ENCODE measurements at places on chromosomes 12 and 14. TPM values are rescaled to one million over a fixed set of nuclear protein-coding genes. Genes with fewer than 3 reads are reported as not detected.
A peak's percentile ranks its signal among the peaks of the same experiment; 100 is the strongest.

DNA sequence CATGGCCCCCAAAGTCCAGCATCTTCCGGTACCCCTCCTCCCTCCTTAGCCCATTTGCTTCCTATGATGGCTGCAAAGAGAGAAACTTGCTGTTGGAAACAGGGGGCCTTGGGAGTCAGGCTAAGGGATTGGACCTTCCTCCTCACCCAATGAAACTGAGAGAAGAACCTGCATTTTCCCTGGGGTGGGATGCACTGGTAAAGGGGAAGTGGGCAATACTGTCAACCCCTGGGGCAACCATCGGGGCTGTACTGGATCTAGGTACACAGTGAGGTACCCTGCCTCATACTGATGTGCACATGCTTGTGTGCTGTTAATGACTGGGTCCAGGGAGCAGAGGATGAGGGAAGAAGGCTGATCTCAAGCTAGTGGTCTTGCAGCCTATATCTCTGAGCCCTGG is 11.0 kb upstream of the JPH4 start:
- no peak for DNase-seq

DNA sequence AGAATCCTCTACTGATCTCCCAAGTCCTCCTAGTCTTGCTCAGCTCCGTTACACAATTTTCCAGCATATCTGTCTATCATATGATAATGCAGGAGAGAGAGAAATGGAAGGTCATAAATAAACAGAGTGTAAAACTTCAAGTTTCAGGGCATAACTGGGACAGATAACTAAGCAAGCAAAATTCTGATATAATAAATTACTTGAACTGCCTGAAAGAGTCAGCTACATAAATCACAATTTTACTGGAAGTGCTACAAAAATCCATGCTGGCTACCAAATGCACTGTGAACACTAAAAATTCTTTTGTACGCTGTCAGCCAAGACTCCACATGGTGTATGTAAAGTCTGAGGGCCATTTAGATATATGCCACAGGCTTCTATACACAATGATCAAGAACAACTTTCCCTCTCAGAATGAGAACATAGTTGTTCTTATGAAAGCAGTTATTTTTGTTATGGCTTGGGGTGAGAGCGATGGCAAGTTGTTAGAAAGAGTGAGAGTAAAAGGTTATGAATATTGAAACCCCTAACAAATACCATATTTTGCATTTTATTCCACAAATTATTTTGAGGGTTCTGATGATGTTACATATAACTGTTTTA is 41.1 kb downstream of the GRIP1 start:
- no peak for DNase-seq

- no peak for DNase-seq
These were observed 22.2 kb downstream of the SGPP1 start for GRCh38 chr14:63705561-63706070.

GRCh38 chr12:32822344-32822743 is 66.6 kb upstream of the YARS2 start:
- DNase-seq = no peak

GRCh38 chr14:100051103-100051502 is 14.1 kb upstream of the EVL start:
- DNase-seq = no peak

- no peak for DNase-seq
These were observed 126.1 kb downstream of the PELI2 start for GRCh38 chr14:56244138-56244789.

GRCh38 chr12:109549613-109550270 is 23.6 kb downstream of the MMAB start:
- no peak for DNase-seq

- DNase-seq = no peak
These were observed 201.6 kb upstream of the KITLG start for GRCh38 chr12:88781909-88782308.

- DNase-seq = no peak
These were observed 78.0 kb downstream of the METTL25 start for GRCh38 chr12:82436354-82436753.

GRCh38 chr12:6608592-6609281 is 1.6 kb upstream of the CHD4 start:
- DNase-seq = peak; percentile 35

DNA sequence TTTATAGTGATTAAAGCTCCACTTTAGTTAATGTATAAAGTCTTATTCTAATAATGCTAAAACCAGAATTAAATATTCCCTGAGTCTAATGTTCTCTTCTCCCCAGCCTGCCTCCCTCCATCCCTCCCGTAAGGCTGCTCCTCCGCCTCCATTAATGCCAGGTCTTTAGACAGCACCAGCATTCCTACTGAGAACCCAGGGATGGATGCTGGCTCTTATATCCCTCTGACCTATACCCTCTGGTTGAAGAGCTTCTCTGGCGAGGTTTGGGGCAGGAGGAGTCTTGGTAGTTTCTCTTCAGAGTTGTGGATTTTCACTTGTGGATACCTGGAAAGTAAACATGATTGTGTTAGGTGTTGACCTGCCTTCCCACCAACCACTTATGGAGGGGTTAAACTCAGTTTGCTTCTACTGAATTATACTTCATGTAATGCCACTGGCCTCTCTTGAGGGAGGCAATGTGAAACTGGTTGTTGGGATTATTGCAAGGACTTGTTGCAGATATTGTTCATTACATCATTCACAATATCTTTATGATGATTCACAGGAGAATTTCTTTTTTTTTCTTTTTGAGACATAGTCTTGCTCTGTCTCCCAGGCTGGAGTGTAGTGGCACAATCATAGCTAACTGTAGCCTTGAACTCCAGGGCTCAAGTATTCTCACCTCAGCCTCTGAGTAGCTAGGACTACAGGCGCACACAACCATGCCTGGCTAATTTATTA is 11.1 kb upstream of the SMAGP start:
- no peak for DNase-seq

DNA sequence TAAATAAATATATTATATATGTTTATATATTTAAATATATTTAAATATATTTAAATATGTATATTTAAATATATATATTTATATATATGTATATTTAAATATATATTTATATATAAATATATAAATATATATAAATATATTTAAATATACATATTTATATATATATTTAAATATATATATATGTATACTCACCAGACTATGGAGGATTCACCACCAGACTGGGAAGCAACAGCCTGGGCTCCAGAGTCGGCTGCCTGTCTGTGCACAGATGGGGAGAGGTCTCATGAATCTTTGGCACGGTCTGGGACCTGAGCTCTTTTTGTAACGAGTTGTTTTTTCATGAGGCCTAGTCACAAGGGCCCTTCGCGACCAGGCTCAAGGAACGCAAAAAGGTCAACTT is 21.3 kb downstream of the NOC4L start:
- no peak for DNase-seq

DNA sequence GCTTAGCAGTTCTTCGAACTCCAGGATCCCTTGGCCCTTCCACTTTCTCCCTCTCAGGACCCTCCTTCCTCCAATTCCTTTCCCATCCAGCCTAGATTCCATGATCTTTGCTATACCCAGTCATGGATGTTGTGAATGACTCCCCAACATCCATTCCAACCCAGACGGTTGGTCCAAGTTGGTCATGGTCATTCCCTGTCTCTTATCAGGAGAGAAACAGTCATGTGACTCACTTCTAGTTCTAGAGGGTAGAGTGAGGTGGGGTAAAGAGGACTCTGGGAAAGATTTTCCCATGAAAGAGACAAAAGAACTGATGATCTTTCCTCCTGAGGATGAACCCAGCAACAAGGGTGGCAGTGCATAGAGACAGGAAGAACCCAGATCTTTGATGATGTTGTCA is 9.2 kb upstream of the P2RX7 start:
- no peak for DNase-seq

DNA sequence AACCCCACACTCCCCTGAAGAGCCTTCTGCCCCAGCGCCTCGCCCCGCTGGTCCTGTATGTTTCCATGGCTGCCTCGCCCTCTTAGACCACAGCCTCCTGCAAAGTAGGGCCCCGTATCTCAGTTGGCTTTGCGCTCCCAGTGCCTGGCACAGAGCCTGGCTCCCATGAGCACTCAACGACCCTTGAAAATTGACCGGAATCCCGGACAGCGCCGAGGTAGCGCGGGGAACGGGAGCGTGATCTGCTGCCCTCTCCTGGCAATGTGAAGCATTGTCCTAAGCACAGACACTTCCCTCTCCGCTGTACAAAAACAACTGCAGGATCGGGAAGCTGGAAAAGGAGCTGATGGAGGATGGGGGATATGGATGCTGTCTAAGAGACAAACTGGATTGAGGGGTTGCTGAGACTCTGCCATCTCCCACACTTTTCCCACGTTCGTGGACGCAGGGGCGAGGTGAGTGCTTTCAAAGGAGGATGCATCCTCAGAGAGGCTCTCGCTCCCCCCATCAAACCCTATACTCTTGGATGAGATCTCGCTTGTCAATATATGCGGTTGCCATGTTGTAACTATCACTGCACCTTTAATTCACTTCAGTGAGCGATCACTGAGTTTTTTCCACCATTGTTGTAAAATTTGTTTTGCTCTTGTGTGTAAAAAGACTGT is 10.7 kb upstream of the FKBP4 start:
- peak; percentile 79 for DNase-seq

DNA sequence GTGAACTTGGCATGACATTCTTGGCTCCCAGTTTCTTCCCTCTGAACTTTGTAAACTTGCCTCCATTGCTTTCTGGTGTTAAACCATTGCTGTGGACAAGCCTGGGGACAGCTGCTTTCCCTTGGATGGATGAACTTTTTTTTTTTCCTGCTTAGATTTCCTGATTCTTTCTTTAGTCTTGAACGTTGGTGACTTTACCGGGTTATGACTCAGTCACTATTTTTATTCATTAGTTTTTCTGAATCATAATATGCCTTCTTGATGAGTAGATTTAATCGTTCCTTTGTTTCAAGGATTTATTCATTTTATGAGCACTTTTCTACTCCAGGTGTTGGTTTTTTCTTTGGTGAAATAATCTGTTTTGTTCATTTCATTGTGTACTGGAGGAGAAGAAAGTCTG is 155.0 kb upstream of the RTL1 start:
- DNase-seq = no peak

- DNase-seq = no peak
These were observed 32.5 kb upstream of the TC2N start for GRCh38 chr14:91899806-91900205.

DNA sequence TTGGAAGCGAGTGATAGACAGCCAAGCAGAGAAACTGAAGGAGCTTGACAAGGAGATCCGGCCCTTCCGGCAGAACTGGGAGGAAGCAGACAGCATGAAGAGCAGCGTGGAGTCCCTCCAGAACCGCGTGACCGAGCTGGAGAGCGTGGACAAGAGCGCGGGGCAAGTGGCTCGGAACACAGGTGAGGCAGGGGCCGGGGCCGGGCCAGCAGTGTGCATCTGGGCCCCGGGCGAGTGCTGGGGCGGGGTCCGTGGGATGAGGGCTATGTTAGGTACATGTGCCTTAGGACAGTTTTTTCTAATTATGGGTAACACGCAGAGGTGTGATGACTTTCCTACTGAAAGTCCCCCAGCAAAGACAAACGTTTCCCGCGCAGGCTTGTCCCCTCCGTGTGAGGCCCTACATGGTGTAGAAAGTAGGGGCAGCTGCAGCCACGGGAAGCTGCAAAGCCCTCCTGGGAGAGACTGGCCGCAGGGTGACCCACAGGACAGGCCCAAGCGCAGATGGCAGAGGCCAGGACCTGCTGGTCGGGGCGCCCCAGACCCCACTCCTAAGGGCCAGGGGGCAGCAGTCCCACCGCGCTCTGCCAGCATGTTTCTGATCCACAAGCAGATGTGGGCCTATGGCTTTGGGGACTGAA is 19.1 kb upstream of the AMN start:
- DNase-seq = no peak

- no peak for DNase-seq
These were observed 145.8 kb downstream of the CPNE8 start for GRCh38 chr12:38759621-38760020.

DNA sequence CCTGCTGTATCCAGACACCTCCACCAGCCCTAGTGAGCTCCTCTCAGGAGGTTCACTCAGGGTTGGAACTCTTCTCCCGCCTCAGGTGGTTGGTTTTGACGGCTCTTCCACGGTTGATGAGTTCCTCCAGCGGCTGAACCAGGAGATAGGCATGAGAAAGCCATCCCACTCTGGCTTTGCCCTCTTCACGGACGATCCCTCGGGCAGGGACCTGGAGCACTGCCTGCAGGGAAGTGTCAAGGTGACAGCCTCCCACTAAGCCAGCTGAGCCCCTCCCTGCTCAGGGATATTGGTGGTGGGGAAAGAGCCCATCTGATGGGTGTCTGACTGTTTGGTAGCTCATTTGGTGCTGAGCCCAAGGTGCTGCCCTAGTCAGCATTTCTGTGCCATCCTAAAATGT is 20.4 kb downstream of the PIGH start:
- no peak for DNase-seq

DNA sequence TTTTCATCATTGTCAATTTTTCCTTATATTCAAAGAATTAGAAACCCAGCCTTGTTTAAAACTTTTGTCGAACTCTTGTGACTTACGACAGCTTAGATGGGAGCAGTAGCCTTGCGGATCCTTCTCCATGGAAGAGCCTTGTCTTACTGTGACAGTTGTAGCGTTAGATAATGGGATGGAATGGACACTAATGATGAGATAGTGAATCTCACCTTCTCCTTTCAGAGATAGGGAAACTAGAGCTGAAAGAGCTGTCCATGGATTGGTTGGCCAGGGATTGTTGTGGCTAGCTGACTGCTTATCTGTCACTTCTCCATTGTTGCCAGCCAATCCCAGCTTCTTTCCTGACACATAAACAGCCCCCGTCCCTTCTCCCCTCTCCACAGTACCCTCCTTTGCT is 59.4 kb downstream of the BHLHE41 start:
- no peak for DNase-seq

GRCh38 chr12:104866291-104866690 is 91.8 kb downstream of the SLC41A2 start:
- DNase-seq = no peak

DNA sequence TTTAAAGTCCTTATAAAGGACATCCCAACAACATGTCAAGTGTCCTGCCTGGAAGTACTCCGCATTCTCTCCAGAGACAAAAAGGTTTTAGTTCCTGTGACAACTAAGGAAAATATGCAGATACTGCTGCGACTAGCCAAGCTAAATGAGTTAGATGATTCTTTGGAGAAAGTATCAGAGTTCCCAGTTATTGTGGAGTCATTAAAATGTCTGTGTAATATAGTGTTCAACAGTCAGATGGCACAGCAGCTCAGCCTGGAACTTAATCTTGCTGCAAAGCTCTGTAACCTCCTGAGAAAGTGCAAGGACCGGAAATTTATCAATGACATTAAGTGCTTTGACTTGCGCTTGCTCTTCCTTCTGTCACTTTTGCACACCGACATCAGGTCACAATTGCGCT is 40.2 kb downstream of the RIC8B start:
- DNase-seq = no peak

Gene CLMN
- 24.7 TPM for total RNA-seq

Gene LALBA
- total RNA-seq = not detected

Gene RAD9B
- total RNA-seq = 1.1 TPM

Gene KRT79
- not detected for total RNA-seq

Gene ZNF385A
- 13.2 TPM for total RNA-seq

Gene TAC3
- total RNA-seq = not detected

Gene PROX2
- total RNA-seq = not detected
